ENCODE measurements at places on chromosomes 2 and 18.
A peak's percentile ranks its signal among the peaks of the same experiment; 100 is the strongest.

DNA sequence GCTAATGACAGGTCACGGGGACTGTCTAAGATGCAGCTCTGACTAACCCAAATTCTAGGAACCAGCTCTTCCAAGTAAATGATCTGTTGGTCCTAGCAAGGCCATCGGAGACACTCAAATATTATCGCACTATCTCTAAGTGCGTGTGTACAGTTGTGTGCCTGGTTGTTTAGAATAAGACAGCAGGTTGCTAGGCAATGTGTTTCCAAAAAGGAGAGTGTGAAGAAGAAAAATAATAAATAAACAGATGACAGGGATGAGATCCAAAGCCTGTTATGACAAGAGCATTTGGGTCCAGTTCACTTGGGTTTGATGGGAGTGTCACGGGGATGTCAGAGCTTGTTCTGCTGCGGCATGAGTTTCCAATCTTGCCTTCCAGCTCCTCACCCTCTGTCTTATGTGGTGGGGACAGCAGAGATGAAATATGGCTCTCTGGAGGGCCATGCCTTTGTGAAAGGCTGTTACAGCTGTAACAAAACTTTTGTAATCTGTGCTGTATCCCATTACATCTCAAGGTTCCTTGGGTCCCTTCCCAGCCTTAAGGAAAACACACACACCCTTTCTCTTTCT is 127.5 kb upstream of the TNP1 start:
- DNase-seq = no peak

DNA sequence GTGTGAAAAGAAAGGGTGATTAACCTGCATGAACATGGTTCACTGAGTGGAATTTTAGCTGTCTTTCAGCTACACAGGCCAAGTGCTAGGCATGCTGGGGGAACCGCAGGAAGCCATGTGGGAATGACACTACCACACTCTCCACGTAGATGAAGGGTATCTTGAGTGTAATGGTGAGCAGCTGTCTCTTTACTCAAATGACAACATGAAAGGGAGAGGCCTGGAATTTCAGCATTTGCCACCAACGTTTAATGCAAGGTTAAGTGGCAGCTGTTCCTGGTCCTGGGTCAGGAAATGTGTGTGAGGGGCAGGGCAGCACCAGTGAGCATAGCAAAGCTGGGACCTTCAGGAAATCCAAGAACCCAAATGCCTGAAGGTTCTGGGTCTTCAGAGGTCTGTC is 588.4 kb downstream of the SLC4A3 start:
- no peak for DNase-seq

GRCh38 chr2:188835006-188835405 is 139.2 kb upstream of the COL3A1 start:
- no peak for DNase-seq

DNA sequence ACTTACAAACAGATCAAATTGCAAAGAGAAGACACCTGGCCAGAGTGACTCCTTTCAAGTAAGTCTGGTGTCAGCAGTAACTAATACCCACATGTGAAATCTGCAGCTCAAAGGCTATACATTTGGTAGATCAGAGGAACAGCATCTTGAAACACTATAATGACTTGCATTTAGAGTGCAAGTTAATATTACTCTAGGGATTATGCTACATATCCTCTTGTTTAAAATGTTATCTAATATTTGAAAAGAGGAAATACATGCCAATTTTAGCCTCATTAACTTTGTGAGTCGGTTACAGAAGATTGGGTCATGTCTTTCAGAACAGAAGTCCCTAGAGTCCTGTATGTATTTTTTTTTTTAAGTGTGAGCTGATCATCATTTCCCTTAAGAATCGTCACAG is 15.2 kb downstream of the LANCL1 start:
- DNase-seq = no peak

DNA sequence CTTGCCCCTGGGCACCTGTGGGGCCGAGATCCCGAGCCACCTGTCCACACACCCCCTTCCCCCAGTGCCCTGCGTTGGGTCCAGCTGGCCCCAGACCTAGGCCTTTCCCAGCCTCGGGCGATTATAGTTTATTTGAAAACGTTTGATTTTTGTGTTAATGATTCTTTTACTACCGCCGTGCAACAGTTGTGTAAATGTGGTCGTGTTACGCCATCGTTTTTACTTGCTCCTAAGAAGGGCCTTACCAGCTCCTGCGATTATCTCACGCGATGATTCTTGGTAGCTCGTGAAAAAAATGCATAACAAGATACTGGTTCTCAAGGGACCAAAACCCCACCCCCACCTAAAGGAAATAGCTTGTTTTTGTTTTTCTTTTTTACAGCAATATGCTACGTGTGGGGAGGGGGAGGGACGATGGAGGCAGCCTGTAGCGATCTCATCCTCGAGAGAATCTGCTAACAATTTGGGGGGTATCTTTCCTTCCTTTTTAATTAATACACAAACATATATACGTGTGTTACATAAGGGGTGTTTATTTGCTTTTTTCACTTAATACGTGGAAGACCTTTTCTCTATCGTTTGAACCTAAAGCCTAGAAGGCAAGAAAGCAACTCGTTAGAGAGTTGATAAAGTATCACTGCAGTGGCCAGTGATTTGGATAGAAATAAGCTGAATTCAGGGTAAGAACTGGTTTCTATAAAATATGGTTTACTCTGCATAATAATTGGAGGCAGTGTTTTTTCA is 1.0 kb downstream of the ZDBF2 start:
- peak; percentile 1 for DNase-seq

DNA sequence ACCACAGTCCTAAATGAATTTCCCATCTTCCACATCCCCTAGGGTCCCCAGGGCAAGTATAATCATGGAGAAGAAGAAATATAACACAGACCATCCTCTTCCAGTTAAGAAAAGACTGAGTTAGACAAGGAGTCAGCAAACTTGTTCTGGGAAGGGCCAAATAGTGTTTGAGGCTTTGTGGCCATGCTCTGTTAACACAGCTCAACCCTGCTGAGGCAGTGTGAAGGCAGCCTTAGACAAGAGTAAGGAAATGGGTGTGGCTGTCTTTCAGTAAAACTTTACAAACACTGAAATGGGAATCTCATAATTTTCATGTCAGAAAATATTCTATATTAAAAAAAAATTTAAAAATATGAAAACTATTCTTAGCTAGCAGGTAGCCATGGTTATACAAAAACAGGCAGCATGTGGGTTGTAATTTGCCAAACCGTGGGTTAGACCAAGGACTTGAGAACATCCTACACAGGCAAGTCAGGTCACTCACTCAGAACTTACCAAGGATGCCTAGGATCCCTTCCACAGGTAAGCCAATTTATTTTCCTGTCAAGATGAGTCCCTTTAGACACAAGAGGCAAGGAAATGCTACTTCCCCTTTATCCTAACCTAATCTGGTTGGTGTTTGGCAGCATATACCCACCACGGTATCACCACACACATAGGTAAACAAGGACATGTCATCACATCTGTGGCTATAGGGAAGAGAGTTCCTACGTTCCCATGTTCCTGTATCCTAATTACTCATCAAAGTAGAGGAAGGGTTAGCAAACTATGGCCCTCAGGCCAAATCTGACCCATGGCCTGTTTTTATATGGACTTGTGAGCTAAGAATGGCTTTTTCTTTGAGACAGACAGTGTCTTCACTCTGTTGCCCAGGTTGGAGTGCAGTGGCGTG is 31.9 kb downstream of the C2orf74 start:
- no peak for DNase-seq

DNA sequence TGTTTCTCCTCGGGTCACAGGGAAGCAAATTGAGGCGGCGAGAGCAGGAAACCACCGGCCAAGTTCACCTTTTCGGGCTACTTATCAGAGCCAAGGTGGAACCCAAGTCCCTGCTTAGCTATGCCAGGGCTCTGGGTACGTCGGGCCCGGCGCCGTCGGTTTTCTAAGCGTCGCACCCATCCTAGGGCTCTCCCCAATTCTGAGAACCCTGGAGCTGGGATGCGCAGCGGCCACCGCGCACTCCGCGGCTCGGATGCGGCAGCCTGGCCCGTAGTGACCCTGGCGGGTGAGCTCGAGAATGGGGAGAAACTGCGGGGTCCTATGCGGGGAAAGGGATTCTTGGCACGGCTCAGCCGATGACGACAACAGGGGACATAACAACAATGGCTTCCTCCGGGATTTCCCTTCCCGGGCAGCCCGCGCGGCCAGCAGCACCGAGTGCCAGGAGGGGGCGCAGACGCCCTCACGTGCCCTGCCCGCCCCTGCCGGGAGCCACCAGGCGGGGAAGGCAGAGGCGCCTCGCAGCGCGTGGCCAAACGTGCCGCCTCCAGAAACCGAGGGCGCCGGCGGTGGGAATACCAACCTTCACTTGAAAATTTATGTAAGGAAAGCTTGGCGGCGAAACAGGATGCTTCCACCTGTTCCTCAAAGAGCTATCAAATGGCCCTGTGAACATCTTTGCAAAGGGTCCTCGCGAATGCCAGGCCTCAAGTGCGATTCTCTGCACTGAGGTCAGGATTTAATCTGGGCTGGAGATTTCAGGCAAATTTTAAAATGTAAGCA is 2.1 kb upstream of the SLC30A3 start:
- peak; percentile 27 for DNase-seq

GRCh38 chr2:160207804-160208654 is 8.0 kb upstream of the ITGB6 start:
- DNase-seq = no peak

GRCh38 chr2:122414902-122415301 is 659.5 kb downstream of the TSN start:
- no peak for DNase-seq

DNA sequence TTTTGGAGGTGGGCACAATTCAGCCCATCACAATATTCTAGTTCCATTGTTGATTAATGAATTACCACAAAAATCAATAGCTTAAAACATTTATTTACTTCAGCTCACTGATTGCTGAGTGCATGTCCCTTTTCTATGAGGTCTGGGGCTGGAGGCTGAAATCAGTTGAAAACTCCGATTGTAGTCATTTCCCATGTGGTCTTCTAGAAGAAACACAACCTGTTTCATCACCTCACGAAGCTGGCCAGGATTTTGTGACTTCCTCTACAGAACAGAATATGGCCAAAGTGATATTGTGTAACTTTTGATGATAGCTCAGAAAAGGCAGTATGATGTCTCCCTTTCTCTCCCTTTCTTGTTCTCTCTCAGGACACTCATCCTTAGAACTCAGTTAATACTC is 44.1 kb upstream of the CYRIA start:
- DNase-seq = no peak

DNA sequence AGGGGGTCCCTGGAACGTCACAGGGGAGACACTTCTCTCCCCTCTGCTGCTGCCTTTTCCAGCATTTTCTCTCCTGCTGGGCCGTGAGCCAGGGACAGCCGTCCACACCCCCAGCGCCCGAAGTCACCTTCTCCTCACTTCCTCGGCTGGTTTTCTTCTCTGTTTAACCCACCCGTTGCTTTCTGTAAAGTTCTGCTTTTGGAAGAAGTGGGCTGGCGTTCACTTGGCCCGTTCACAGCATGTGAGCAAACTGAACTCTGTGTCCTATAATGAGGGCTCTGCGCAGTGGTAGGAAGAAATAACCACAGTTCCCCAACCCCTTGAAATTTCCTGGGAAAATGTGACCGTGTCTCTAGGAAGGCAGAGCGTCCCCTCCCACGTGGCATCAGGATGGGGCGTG is 187.0 kb upstream of the HDAC4 start:
- no peak for DNase-seq

GRCh38 chr2:238362626-238363025 is 42.3 kb downstream of the TRAF3IP1 start:
- DNase-seq = no peak

- DNase-seq = no peak
Observed at GRCh38 chr2:11457935-11458334, 8.0 kb downstream of the E2F6 start.

DNA sequence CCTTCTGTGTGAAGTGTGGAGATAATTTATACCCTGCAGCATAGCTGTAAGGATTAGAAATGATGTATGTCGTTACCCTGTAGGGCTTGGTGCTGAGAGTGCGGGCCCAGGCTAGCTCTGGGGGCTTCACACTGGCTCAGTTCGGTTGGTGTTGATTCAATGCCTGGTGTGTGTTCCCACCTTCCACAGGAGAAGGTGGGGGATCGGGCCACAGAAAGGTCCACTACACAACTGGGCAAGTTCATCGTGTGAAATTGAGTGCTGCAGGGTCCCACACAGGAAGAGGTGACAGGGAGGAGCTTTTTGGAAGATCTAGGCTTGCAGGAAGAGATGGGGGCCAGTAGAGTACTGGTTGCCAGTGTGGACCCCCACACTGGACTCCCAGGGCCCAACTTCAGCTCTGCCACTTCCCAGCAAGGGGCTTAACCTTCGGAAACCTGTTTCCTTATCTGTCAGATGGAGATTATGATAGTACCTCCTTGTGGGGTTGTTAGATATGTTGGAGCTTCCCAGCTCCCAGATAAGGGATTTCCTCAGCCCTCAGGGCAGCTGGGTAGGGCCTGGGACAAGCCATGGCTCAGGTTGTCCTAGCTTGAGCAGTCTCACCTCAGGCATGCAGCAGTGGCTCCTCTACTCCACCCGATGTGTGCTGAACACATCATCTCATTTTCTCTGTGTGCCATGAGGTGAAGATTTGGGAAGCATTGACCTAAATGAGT is 71.5 kb downstream of the TMEM247 start:
- DNase-seq = no peak

GRCh38 chr2:88692187-88692586 is 714 bp downstream of the RPIA start:
- DNase-seq = no peak

DNA sequence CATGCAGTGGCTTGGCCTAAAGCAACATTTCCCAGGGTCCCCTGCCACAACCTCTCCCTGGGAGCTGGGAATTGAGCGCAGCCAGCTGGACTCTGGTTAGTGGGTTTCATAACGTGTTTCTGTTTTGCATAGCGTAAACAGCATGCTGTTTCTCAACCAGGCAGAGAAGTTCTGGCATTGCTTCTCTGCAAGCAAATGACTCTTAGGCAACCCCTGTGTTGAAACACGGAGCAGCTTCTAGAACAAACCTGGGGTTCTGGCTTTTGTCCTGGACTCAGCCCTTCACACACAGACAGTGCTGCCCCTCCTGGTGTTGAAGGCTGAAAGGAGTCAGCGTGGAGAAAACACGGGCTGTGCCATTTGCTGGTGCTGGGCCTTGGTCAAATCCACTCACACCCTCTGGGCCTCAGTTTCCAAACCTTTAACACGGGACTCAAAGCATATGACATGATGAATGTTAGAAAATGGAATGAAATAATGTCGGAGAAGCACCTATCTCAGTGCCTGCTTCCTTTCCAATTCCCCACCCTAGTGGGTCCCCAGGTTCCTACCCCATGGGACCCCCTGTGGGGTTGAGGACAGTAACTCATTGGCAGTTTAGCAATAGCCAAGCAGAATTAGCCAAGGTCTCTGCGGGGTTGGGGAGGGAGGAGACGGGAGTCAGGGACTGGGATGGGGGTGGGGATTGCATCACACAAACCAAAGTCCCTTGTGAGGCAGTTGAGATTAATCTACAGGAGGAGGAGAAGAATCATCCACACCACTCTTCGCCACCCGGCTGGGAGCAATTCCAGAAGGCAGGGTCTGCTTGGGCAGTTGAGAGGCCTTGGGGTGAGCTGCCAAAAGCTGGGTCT is 30.2 kb upstream of the IL1R2 start:
- no peak for DNase-seq

GRCh38 chr2:57881998-57882888 is 164.4 kb upstream of the VRK2 start:
- DNase-seq = no peak
